ENCODE measurements at places on chromosomes 12 and 14.
A peak's percentile ranks its signal among the peaks of the same experiment; 100 is the strongest.

- no peak for DNase-seq
These were observed 390 bp downstream of the BRAP start for GRCh38 chr12:111685322-111685810.

GRCh38 chr12:86914721-86915120 is 658.5 kb upstream of the MGAT4C start:
- peak; percentile 7 for DNase-seq

DNA sequence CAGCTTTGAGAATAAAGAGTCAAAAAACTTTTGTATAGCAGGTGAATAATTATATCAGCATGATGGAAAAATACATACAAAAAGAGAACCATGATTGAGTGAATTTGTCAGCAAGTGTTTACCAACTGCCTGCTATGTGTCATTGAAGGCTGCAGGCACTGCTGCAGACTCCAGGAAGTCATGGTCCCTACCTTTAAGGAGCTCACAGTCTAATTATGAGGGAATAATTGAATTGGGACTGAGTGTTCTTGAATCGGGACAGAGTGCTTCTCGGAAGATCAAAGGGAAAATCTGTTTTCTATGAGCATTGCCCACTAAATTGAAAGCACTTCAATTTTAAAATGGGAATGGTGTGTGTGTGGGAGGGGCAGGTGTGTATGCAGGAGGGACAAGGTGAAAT is 9.5 kb downstream of the OR10AD1 start:
- DNase-seq = no peak

DNA sequence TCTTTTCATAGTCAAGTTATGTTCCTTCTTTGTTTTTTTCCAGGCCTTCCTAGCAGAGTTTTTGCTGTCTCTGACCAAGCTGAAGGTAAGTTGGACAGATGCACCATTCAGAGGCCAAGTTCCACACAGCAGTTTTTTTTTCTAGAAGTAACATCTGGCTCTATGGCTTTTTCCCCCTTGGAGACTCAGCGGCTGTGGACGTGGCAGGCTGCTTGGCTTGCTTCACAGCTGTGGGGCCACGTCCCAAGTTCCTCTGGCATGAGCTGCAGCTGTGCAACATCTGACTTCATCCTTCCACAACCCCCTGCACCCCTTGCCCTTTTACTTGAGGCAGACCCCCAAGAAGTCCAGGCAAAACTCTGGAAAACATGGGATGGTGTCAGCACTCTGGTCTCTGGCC is 24.2 kb upstream of the RHOJ start:
- no peak for DNase-seq

DNA sequence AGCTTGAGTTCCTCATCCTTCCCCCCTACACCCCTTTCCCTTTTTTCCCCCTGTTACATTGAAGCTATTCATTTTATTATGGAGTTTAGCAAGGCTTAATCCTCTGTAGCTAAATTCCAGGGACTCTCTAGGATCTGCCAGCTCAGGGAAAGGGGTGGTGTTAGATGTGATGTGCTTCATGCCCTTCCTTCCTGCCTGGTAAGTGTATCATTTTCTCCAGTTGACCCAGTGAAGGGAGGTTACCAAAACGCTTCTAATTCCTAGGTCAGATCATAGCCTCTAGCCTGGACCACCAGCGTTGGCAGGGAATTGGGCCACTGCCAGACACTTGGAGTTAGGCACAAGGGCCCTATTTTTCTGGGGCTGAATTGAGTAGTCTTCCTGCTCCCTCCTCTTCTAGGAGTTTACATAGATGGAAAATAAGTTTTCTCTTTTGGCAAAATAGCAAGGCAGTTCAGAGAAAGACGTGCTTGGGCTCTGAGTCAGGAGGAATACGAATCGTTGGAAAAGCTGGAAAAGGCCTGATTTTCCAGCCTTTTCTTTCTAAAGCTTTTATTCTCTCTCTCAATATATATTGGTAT is 88.3 kb downstream of the NPAS3 start:
- DNase-seq = no peak

DNA sequence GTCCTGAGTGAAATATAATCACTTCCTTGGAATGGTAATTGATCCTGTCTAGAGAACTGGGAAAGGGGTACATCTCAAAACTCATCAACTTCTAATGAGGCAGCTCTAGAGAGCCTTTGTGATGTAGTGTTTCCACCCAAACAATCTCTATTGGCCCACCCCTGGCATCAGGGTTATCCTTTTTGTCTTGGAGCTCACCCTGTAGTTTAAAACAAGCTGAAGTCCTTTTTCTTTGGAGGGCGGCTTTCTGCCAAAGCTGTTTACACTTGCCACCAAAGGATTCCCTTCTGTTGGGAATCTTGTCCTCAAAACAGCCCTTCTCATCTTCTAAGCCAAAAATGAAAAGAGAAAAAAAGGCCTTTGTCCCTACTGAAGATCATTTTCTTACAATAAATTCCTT is 60.6 kb upstream of the GTF2A1 start:
- DNase-seq = no peak

- DNase-seq = no peak
These were observed 232.0 kb downstream of the BTG1 start for GRCh38 chr12:91913651-91914050.

All from NCI-H1694 (cell line).